ENCODE measurements at places on chromosomes 3 and 15.

- DNase-seq: no peak
Observed at GRCh38 chr3:73772076-73772886, 147.5 kb upstream of the PDZRN3 start.

- no peak for DNase-seq
Observed at GRCh38 chr3:41598402-41599126, 363.3 kb downstream of the ULK4 start.

GRCh38 chr15:101455291-101456025, 34.0 kb downstream of the PCSK6 start:
- no peak for DNase-seq

DNA sequence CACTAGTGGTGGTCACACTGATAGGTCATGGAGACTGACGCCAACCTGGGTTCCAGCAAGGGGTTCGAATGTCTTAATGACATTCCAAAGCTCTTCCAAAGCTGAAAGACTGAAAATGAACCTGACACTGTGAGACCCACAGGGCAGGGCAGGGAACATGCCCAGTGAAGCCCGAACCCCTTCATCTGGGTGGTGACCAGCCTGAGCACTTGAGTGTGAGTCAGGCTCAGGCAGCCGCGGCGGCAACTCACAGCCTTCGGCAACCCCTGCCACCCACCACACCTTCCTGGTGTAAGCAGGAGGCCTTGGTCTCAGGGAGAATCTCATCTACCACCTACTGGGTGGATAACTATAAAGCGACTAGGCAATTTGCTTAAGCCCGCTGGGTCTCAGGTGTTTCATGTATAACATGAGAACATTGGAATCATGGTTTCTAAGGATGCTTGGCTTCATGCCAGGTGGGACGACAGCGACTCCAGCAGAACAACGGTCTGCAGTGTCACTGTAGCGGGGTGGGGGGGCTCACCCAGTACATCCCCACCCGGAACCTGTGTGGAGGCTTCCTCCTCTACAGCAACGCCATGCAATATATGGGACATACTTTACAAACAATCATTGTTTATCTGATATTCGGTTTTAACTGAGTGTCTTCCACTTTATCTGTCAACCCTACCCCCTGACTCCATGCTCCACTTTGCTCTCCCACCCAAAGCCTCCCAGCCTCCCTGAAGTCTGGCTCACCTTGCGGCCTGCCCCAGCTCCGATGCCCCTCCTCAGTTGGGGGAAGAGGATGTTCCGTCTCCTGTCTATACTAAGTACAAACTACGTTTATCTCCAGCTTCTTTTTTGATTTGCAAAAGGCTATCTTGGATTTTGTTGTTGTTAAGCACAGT, 125.0 kb upstream of the MEF2A start:
- no peak for DNase-seq

- no peak for DNase-seq
Observed at GRCh38 chr3:125214738-125215137, 2.2 kb upstream of the SLC12A8 start.

DNA sequence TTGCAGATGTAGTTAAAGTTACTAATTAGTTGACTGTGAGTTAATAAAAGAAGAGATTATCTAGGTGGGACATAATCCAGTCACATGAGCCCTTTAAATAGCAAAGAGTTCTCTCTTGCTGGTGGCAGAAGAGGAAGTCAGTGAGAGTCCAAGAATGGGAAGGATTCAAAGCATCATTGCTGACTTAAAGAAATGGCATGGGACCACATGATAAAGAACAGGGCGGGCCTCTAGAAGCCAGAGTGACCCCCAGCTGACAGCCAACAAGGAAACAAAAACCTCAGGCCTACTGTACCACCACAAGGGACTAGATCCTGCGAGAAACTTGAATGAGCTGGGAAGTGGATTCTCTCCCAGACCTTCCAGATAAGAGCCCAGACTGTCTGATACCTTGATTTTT, 447.2 kb upstream of the CCDC54 start:
- DNase-seq: no peak

GRCh38 chr15:76258460-76258859, 52.8 kb downstream of the ETFA start:
- no peak for DNase-seq

DNA sequence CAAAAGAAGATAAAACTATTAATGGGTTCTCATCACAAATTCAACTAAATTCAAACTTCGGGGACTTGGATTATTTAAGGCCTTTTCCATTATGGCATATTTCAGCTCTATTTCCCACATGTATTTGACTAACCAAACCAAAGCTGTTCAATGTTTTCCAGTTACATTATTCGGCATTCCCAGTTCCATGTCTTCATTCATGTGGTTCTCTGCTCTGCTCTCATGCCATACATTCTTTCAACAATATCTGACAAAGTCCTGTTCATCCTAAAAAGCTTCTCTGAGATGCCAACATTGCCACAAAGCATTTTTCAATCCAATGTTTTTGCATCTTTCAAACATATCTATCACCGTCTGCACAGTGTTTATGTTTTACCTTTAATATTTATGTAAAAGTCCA, 141.4 kb downstream of the GREM1 start:
- no peak for DNase-seq

DNA sequence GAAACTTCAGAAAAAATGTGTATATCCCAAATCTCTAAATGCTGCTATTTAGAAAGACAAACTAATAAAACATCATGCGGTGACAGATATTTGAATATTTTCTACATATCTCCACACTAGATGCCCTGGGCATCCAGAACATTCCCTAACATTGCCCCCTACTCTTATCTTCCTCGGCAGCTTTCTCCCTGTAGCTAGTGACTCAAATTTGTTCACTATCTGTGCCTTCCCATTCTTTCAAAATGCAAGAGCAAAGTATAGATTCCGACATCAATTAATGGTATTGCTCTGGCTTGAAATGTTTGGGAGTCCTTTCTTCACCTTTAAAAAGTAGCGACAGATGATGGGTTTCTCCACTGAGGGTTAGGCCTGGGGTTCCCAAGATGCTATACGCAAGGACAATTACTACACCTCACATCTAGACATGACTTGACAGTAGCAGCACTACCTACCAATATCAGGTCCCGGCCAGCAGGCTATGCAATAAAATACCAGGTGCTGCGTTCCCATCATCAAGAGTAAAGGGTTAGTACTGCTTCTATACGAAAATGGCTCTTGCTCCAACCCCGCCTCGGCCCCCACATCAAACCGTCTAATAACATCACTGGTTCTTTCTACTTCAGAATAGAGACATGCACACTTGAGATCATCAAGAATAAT, 631 bp downstream of the UBR1 start:
- DNase-seq: no peak

DNA sequence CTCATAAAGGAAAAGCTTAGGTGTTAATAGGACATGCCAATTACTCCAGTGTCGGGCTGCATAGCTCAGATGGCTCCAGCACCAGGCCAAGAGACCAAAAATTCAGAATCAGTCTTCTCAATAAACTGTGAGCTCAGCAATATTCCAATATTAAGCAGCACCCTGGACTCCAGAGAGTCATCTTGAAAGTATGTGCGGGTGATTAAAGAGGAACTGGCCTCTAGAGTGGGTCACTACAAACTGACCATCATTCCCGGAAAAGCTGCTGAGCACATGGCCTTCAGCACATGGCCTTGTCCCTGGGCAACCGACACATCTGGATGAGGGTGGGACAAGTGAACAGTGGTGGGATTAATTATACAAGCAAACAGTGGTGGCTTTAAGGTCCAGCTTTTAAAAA, 59.0 kb downstream of the MAGI1 start:
- peak; percentile 88 for DNase-seq

DNA sequence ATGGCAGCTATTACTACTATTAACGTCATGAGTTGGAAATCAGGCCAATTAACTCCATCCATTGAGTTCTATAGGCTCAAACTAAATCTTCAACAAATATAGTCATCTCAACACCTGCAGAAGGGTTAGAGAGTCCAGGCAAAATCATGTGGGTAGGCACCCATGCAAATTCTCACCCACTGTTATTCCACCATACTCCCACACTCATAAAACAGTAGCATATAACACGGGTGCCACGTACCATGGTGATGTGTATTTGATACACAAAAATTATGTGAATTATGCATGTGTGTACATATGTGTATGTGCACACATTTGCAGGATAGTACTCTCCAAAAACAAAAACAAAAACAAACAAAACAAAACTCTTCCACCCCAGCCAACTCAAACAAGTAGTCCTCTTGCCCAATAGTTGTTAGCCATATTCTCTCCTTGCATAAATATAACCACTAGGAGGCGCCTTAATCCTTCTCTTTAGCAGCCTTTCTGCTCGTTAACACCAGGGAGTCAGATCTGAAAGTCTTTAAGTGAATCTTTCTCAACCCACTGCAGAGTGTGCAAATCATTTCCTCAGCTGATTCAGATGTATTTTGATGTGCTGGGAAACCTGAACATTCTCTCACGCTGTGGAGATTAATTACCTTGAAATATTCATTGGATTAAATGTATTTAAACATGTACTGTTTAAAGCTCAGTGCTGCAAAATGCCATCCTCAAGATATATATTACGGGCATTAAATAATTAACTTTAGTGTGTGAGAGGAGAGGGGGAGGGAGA, 38.0 kb upstream of the COPB2 start:
- DNase-seq: peak; percentile 40

DNA sequence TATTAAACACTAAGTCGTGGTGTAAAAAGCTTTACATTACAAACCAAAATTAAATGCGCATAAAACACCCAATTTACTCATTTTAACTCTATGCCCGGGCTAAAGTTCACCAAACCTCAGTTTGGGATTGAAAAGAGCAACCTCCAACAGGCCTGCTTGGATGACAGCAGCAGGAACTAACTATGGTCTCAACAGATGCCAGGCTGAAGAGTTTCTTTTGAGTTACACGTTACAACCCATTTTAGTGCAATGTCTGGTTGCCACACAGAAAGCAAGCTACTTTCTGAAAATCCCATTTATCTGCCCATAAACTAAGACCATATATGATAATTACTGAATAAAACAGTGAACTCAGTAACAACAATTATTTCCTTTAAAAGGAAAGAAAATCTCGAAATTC, 2.2 kb downstream of the SATB1 start:
- DNase-seq: no peak

DNA sequence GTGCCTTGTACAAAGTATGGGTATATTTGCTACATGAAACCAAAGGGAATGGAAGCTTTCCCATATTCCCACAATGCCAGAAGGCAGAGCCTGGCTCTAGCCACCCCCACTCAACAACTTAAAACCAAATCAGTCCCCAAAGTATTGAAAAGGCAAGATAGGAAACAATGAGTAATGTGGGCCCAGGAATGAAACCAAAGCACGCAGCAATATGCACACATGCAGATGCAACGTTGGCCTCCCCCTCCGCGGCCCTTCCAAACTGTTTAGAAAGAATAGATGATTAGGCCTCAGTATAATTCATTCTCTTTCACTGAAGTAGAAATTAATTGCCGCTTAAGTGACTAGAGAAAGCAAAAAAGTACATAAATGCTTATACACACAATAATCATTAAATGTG, 59.1 kb downstream of the THRB start:
- DNase-seq: no peak

DNA sequence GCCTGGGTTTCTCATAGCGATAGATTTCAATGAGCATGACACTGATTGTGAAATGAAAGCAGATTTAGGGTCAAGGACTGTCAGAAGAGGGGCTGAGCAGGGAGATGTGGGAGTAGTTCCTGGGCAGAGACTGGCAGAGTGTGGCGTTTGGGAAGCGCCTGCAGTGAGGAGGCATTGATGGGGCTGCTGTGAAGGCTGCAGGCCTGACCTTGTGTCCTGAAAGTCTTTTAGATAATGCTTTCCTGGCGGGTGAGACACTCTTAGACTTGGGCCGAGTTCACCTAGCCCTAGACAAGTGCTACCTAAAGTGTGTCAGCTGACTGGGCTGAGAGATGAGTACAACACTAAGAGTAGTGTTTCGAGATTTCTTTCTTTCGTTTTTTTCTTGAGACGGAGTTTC, 20.7 kb downstream of the USP13 start:
- DNase-seq: no peak

- DNase-seq: no peak
Observed at GRCh38 chr3:176951586-176952292, 245.5 kb downstream of the TBL1XR1 start.

- DNase-seq: no peak
Observed at GRCh38 chr15:98728811-98729160, 80.4 kb downstream of the IGF1R start.

DNA sequence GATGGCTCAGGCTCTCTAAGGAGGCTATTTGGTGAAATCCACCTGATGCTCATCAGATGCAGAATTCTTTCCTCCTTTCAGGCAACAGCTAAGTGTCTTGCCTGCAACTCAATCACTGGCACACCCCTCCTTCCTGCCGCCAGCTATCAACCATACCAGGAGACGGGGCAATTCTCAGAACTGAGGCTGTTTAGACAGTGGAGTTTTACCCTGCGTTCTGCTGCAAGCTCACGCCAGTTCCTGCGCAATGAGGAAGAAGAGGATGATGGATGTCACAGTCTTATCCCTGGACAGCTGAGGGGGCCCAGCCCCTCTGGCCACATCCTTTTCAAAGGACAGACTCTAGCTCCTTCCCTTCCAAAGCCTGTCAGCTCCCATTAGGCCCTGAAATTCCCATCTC, 7.0 kb upstream of the MANF start:
- no peak for DNase-seq

GRCh38 chr15:62482785-62483429, 317.8 kb upstream of the C2CD4B start:
- no peak for DNase-seq

DNA sequence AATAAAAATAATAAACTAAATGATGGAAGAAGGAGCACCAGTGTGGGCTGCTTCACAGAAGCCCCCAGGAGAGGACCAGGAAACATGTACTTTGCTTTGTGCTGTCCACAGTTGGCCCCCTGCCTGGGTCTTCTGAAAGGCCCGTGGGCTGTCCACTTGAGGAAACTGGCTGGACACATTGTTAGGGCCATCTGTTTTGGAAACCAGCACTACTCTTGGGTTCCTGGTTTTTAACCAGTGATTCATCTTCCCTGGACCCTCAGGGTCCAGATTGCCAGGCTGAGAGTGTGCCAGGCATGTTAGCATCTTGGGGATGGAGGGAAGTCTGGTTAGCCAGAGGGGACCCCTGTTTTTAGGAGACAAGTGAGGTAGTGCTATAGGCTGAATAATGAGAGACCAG, 297.2 kb upstream of the C2CD4B start:
- DNase-seq: no peak

DNA sequence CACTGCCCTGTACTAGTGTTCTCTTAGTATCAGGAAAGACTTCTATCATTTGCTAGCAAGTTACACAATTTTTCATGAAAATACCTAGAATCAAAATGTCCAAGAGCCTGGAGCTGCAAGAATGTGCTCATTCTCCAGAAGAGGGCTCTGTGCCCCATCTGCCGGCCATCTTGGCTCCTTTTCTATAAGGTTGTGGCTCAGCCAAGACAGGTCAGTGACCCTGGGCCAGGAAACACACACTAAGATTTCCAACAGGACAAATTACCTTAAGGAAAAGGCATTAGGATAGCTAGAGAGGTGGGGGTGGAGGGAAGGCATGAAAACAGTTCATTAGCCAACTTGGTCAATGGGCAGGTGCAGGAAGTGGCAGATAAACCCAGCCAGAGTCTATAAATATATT, 20.7 kb downstream of the TIMP4 start:
- DNase-seq: no peak

Data from HS-27A (cell line).